Neural cell (in vitro differentiated cells): ENCODE measurements at places on chromosomes 4 and X. TPM values are rescaled to one million over a fixed set of nuclear protein-coding genes. Genes with fewer than 3 reads are reported as not detected.

Gene ZNF280C
- polyA plus RNA-seq, result 9.4 and 9.5 TPM in 2 replicates

Gene DDIT4L
- polyA plus RNA-seq, result 0.28 TPM in 1 of 2 replicates, not detected in the other

Gene MAOA
- 1.3 and 1.8 TPM in 2 replicates for polyA plus RNA-seq

Gene SLC9B1
- not detected in 2 replicates for polyA plus RNA-seq

Gene ADH6
- polyA plus RNA-seq, result not detected in 2 replicates

Gene MXRA5
- polyA plus RNA-seq, result 0.28 and 0.32 TPM in 2 replicates

Gene MAGEA8
- not detected in 2 replicates for polyA plus RNA-seq

Gene DCAF12L1
- not detected in 2 replicates for polyA plus RNA-seq

Gene RAB33A
- polyA plus RNA-seq, result 74.7 and 95.4 TPM in 2 replicates

Gene BEX1
- 1,035 and 1,048 TPM in 2 replicates for polyA plus RNA-seq

Gene CCKAR
- not detected in 2 replicates for polyA plus RNA-seq

Gene SH3D19
- 0.46 and 0.64 TPM in 2 replicates for polyA plus RNA-seq
